ENCODE measurements at places on chromosomes 11 and 22.

DNA sequence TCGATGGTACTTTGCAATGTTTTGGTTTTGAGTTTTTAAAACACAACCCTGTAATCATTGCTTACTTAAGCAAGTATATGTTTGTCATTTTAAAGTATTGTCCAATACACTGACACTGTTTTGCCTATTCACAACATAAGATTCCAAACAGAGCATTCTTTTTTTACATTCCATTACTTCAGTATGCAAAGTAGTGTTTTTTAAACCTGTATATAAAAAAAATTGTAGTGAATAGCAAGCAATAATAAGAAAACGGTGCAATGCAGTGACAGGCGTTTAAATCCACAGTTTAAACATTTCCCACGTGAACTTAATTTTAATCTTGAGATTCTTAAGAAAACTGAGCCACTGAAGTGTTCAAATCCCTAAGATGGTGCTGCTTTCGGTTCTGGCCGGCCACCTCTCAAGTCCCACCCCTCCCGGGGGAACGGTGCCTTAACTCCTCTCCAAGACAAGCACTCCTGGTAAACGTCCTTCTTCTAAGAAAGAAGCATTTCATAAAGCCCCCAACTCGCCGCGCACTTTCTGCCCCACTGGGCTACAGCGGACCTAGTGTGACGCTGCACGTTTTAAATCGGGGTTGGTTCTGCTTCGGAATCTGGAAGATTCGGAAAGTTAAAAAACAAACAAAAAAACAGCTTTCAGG, 2.9 kb downstream of the PGR start:
- DNase-seq: no peak

- no peak for DNase-seq
Measured at GRCh38 chr22:32202539-32203180, 2.2 kb downstream of the RFPL2 start.

DNA sequence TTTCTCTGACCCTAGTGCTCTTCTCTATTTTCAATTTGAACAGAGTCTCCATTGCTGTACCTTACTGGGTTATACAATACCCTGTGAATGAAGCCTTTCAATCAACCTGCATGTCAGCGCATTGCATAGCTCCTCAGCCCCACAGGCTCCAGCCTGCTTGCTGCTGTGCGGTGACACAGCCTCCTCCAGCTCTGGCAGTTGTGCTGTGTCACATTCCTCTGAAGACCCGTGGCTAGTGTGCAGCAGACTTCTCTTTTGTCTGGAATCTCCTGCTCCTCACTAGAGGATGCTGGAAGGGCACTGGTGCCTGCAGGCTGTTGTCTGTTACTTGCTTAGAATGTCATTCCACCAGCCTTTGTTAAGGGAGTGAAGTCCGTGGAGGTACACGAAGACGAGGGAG, 390.1 kb upstream of the B3GAT1 start:
- no peak for DNase-seq

DNA sequence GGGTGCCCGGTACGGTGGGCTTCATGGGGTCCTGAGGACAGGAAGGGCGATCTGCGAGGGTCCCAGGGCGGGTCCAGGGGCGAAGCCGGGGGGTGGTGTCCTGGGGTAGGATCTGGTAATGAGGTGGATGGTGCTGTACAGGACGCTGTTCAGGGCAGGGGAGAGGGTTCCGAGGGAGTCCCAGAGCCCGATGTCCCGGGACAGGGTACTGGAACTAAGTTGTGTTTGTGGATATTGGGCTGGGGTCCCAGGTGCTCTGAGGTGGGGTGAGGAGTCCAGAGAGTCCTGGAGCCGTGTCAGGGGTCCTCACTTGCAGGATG, 426 bp downstream of the LZTR1 start:
- DNase-seq: no peak

GRCh38 chr11:2355000-2355644, 22.0 kb upstream of the CD81 start:
- DNase-seq: no peak

DNA sequence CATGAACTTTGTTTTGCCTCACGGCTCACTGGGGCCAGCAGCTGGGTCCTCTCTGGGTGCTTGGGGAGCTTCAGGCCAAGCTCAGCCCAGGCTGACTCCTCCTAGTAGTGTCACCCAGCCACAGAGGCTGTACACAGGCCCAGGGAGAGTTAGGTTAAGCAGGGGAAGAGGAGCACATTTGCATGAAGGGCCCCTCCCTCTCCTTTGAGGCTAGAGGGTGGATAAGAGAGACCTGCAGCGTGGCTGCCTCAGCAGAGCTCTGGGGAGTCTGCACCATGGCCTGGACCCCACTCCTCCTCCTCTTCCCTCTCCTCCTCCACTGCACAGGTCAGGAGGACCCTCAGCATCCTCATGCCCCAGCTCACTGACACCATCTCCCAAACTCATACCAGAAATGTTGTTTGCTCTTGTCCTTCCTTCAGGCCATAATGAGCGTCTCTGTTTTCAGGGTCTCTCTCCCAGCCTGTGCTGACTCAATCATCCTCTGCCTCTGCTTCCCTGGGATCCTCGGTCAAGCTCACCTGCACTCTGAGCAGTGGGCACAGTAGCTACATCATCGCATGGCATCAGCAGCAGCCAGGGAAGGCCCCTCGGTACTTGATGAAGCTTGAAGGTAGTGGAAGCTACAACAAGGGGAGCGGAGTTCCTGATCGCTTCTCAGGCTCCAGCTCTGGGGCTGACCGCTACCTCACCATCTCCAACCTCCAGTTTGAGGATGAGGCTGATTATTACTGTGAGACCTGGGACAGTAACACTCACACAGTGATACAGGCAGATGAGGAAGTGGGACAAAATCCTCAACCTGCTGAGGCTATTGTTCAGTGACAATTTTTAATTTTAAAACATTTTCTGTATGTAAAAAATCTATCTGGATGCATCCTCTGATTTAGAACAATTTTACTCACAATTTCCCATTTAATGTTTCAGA, 82.4 kb upstream of the VPREB1 start:
- DNase-seq: no peak

DNA sequence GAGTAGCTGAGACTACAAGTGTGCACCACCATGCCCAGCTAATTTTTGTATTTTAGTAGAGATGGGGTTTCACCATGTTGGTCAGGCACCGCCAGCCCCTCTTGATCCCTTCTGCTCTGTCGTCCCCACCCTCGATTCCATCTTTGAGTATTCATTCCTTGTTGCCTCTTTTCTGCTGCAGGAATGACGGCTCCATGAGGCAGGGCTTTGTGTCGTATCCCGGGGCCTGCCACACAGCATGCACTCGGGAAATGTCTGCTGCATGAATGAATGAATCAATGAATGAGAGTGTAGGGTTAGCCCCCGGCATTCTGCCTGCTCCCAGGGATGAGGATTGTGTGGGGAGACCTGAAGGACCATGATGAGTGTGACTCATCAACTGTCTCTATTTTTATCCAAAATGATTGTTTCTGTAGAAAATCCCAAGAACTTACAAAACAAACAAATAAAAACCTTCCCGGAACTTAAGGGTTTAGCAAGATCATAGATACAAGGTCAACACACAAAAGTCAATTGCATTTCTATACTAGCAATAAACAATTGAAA, 54.6 kb upstream of the SLC22A12 start:
- no peak for DNase-seq

DNA sequence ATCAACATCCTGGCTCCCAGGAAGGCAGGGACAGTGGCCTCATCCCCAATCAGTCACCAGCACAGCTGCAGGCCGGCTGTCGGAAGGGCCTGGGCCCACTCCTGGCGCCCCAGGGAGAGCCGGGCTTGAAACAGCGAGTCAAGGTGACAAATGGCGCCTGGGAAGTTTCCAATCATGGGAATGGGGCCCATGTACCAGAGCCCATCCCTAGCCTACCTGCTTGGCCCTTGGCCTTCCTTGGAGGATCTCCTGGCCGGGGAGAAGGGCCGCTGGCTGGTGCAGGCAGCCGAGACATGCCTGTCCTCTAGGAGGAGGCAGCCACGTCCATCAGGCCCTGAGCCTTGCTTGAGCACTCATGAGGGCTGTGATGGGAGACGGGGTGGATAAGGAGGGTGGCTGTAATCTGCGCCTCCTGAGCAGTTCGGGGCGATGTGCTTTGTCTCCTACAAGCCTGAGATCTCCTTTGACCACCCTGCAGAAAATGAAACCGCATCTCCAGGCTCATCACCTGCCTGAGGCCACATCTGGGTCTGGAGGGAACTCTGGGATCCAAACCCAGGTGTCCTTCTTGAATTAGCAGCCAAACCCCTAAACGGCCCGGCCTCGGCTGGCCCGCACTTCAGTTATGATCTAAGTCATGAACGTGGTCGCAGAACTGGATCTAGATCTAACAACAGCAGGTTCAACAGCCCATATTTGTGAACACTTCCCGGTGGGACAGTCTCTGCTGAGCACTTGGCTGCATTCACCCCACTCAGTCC, 862.0 kb downstream of the TBC1D22A start:
- DNase-seq: no peak

DNA sequence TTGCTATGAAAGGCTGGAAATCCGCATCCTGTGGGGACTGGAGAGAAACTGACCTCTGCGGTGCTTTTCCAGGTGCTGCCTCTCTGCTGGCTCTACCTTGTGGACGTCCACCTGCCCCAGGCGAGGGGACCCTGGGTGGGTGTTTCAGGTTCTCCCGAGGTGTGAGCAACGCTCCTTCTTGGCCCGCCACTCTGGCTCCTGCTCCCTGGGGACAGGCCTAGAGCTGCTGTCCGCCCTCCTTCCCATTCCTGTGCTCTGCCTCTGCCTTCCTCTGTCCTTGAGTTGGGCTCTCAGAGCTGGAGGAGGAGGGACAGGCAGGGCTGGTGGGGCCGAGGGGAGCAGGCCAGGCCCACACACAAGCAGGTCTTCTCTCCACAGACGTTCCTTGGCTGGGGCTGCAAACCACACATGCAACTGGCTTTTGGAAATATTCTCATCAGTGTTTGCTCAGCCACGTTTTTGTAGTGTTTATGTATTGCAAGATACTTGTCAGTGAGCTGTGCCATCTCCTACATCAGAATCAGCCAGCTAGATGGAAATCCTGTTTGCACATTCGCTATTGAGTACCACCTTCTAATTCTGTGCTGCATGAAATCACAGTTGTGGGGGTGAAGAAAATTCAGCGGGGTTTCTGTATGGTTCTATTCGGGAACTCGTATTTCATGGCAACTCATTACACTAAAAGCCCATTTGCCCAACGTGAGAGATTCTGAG, 1115.0 kb downstream of the BRD1 start:
- DNase-seq: no peak

DNA sequence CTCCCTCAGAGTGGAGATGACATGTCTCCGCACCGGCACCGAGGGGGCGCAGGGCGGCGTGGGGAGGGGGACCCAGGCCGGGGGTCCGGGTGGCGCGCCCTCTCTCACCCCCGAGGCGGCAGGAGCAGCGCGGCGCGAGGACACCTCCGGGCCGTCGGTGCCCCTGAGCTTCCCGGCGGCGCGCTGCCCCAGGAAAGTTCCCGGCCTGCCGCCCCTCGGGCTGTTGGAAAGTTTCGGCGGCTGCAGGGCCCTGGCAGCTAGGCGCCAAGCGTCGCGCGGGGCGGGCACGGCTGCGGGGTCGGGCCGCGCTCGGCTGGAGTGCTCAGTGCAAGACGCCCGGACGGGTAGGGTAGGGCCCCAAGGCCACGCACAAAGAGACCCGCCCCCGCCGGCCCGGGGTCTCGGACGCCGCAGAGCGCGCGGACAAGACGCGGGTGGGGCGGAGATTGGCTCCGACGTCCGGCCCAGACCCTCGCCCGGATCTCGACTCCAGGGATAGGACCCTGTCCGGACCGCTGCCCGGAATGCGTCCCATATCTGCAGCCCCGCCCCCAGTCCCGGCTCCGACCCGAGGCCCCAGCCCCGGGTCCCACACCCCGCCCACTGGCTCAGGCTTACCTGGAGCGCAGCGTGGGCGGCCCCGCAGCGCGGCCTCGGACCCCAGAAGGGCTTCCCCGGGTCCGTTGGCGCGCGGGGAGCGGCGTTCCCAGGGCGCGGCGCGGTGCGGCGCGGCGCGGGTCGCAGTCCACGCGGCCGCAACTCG, 471 bp downstream of the ARVCF start:
- peak; percentile 18 for DNase-seq

DNA sequence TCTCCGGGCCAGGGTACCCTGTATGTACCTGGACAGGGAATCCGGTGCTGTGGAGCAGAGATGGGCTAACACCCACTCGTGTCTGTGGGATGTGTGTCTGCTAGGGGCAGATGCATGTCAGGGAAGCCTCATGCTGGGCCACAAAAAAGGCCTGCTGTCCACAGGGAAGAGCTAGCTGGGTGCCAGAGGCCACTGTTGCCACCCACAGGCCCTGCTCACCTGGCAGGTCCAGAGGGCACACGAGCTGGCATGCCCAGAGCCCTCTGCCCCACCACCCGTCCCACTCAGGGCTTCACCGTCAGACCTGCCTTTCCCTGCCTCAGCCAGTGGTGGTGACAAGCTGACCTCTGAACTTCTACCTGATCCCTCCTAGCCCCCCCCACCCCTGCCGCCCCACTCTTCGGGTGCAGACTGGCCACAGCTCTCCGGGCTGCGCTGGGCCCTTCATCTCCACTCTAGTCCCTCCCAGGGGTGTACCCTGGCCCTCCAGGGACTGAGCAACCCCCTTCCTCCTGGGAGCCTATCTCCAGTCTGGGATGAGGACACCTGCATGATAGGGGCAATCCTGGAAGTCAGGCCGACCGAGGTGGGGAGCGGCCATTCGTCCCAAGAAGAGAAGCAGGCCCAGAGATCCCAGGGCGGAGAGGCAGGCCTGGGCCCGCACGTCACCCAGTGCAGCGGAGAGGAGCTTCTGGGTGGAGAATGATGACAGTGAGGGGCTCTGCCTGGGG, 1.4 kb downstream of the SLC25A22 start:
- no peak for DNase-seq

GRCh38 chr11:18013790-18014507, 1.1 kb upstream of the SERGEF start:
- no peak for DNase-seq

DNA sequence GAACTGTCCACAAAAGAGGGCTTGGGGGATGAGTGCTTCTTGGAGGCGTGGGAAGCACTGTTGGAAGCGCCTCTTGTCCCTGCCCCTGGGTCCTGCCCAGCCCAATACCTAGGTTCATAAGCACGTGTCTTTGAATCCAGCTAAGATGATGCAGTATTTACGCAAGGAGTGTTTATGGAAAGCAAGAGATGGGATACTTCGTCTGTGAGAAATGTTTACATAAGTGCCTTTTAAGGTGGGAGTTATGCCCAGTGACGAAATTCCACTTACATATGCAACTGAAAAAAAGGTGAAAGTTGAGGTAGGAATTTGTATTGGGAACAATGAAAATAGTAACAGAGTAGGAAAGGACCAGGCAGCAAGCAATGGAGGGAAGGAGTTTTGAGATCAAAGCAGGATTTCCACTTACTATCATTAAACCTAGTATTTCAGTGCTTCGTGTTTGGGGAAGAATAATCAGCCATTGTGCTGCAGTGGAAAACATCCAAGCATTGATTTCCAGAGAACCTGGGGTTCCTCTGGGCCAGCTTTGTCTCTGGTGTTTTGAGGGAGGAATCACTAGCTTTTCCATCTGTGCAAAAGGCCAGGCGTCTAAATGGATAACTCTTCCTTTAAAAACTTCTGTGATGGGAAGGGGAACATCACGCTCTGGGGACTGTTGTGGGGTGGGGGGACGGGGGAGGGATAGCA, 115.3 kb upstream of the TTC12 start:
- no peak for DNase-seq

- no peak for DNase-seq
Measured at GRCh38 chr11:111395081-111395480, 16.0 kb upstream of the POU2AF1 start.

Measured in T-helper 22 cell (primary cell).